Stimulated activated CD4-positive, alpha-beta T cell treated with anti-CD3 and anti-CD28 coated beads, Interleukin-4, amount 100 ng/mL, for 24 hours (primary cell): ENCODE measurements at places on chromosomes 4 and X.

GRCh38 chrX:107936434-107936730, 45.8 kb downstream of the TEX13B start:
- DNase-seq, result no peak

DNA sequence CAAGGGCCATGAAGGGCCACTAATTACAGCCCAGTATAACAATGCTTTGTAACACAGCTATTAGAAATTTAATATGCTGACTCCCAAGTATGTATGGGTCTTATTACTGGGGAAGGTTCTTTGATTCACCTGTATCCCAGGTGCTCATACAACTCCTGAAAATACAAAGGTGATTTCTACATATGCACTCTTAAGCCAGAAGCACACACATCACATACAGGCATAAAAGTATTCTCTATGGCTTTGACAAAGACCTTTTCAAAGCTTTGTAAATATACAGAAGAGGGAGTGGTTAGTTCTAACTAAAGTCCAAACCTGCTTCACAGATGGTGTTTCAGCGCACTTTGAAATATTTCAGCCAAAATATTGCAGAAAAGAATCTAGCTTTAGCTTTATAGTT, 191.5 kb downstream of the SNCA start:
- DNase-seq, result no peak

GRCh38 chrX:55758033-55758432, 40.5 kb downstream of the RRAGB start:
- no peak for DNase-seq

GRCh38 chr4:173990869-173991210, 292.6 kb downstream of the FBXO8 start:
- DNase-seq, result no peak

GRCh38 chr4:155618183-155618838, 48.3 kb upstream of the GUCY1A1 start:
- DNase-seq, result no peak

DNA sequence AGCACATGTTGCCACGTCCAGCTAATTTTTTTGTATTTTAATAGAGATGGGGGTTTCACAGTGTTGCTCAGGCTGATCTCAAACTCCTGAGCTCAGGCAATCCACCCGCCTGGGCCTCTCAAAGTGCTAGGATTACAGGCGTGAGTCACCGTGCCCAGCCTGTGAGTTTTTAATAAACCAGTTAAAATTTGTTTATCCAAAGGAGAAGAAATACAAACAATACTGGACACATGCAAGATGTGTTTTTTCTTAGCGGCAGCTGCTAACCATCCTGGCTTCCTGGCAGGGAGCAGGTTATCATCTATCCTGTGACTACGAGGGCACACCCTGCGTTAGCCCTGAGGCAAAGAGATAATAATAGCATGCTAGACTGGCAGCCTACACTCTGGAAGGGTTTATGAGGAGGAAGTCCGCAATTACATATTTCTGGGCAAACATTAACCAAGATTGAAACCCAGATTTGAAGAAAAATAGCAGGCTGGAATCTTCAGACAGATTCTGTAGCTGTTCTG, 191.4 kb downstream of the SPRY1 start:
- no peak for DNase-seq

GRCh38 chr4:104593019-104593418, 98.3 kb upstream of the CXXC4 start:
- DNase-seq, result no peak

DNA sequence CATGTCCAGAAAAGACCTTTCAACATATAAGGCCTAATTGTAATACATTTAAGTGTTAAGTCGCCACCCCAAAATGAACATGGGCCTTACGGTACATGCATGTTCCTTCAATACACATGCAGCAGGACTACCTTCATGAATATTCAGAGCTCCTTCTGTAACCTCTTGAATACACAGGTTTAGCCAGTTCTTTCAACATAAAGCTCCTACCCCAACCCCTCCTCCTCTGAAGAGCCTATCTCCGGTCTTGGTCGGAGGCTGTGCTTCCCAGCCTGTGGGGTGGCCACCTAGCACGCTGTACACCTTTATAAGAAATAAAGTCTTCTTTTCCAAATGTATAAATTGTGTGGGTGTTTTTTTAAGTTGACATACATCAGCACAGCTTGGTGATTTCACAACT, 28.3 kb downstream of the NPY5R start:
- no peak for DNase-seq

DNA sequence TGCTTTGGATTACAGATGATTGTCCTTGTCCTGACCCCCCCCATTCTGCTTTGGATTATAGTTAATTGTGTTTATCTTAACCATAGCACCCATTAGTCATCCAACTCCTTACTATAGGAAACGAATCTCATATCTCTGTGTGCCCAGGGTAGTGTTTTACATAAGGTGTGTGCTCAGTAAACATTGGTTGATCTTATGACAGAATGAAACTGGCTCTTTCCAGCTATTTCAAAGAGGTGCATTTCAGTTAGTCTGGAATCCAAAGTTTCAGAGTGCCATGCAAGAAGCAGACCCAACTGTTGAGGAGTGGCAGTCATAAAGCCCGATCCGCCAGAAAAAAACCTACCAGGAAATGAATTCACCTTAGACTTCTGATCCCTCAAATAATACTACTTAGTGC, 14.7 kb downstream of the TRIM2 start:
- DNase-seq, result no peak

DNA sequence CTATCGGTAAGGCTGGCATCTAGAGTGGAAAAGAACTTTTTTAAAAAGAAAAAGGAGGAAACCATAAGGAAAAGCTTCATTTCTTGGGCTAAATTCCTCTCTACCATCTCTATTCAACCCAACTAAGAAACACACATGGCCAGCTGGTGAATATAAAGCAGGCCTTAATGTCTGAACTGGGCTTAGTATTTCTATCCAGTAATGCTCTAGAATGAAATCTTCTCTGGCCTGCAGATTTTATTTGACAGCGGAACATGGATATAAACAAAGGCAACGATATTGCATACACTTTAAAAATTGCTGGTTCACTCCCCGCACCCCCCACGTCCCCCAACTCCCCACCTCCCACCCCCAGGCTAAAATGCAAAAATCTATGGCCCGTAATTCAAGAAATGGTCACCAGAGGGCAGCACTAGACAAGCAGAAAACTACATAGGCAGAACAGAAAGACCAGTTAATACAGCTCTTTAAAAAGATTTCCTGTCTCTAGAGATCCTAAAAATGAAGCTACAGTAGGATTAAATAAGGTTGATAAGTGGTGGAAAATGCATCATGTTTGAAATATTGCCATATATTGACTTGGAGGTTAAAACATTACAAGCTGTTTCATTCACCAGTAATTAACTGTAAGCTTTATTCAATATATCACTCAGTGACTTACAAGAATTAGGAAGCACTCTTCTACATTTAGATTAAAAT, 155.2 kb upstream of the GALNT7 start:
- peak; percentile 52 for DNase-seq

DNA sequence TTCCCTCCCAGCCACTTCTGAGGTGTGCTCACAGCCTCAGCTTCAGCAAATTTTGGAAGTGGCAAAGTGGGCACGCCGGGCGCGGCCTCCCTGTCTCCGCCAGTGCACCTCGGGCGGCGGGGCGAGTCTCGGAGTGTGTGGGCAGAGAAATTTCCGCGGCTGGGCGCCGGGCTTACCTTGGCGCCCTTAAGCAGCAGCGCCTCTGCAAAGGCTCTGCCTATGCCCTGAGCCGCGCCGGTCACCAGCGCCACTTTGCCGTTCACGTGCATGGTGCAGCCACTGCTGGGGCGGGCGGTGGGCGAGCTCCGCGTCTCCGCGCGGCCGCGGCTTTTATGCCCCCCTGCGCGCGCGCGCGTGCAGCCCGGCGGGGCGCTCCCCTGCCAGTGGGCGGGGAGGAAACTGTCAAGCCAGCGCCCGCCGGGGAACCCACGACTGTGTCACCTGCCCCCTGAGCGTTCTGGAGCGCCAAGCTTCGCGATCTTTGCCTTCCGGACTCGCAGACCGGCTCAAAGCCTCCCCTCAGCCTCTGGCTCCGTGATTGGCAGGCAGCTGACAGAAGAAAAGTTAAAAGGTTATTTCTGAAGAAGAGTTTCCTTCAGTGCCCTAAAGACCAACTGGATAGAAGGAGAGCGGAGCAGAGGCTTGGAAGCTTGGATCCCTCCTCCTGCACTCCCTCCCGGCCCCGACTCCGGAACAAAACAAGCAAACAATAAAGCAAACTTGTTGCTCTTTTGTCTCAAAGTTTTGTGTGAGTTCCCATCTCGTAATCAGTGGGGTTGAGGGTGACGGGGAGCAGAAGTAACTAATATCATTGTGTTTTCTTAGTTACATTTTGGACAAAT, at the start of gene HPGD:
HPGD (minus strand) TSS at position 306 of the 842 bp plus-strand sequence; CDS start at position 269, 37 bp downstream.
- DNase-seq, result peak; percentile 42

DNA sequence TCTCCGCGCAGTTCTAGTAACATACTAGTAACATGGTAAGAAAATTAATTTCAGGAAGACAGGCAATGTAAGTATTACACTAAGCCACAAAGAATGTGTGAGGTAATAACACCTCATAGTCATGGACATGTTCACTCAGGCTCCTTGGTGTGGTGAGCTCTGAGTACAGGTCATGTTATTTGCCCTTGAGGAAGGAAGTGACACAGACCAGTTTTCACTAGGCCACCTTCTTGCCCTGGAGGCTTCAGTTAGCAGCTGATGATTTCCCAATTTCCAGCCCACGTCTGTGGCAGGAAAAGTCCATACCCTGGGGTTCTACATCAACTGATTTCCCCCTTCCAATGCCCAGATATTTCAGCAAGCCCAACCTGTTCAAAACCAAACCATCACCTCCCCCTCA, 6.7 kb downstream of the APOO start:
- DNase-seq, result no peak

DNA sequence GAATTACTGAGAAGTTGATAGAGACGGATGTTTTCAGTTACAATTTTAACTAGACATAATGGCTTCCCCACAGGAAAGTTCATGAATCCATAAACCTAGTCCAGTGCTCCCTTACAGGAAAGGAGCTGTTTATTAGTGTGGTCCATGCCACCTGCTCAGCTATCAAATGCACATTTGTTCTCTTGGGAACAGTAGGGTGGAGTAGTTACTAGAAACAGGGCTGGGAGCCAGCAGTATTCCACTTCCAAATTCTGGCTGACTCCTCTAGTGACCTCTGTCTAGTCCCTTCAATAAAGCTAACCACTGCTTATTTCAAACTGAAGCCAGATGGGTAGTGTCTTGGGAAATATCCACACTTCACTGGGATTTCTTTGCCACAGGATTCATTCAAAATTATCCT, 88.4 kb upstream of the TLL1 start:
- DNase-seq, result no peak

GRCh38 chr4:58064653-58065052, 954.5 kb upstream of the IGFBP7 start:
- no peak for DNase-seq

GRCh38 chr4:134422776-134423175, 221.2 kb upstream of the PABPC4L start:
- DNase-seq, result no peak

GRCh38 chrX:50167366-50167765, 33.4 kb downstream of the AKAP4 start:
- DNase-seq, result no peak

- DNase-seq, result no peak
Observed at GRCh38 chrX:106023947-106024346, 14.6 kb downstream of the SERPINA7 start.

GRCh38 chr4:81454948-81455347, 16.8 kb downstream of the RASGEF1B start:
- DNase-seq, result no peak

GRCh38 chrX:120452131-120452530, 17.0 kb downstream of the LAMP2 start:
- DNase-seq, result no peak

DNA sequence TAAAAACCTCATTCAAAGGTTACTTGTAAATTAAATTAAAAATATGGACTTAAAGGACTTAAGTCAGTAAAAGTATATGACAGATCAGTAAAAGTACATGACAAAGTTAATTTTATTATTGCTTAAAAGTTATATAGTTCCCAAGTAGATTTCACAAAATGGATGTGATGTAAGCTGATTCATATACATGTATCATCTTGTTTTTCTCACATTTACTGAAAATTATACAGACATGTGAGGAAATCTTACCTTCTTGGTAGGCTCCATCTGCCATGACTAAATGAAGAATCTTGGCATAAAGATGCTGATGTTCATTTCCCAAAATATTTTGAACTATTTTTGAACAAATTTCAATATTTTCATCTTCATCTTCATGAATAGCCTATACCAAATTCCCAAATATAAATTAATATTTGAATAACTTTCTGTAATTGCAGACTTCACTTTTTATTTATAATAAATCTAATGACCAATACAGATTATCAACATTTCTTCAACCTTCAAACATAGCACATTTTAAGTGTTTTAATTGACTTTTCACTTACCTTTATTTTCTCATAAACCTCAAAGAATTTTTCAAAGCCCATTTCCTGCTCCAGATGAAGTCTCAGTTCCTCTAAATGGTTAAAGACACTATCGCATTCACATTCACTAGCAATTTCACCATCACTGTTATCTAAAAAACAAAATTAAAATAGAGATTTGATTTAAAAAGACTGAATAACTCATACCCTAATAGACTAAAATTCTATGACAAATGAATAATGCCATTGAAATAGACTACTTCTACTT, 129.4 kb upstream of the SH3RF1 start:
- DNase-seq, result no peak

GRCh38 chr4:54367059-54367458, 138.0 kb downstream of the PDGFRA start:
- DNase-seq, result no peak

- no peak for DNase-seq
Observed at GRCh38 chr4:145352438-145353145, 129.1 kb upstream of the SMAD1 start.

DNA sequence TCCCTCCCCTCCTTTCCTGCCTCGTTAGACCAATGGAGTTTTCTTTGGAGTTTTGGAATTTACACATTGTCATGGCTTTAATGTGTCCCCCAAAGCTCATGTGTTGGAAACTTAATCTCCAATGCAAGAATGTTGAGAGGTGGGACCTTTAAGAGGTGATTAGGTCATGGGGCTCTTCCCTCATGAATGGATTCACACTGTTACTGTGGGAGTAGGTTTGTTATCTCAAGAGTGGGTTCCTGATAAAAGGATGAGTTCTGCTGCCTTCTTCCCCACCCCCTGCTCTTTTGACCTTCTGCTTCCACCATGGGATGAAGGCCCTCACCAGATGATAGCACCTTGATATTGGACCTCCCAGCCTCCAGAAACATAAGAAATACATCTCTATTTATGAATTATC, 16.8 kb downstream of the MORF4L2 start:
- DNase-seq, result no peak

DNA sequence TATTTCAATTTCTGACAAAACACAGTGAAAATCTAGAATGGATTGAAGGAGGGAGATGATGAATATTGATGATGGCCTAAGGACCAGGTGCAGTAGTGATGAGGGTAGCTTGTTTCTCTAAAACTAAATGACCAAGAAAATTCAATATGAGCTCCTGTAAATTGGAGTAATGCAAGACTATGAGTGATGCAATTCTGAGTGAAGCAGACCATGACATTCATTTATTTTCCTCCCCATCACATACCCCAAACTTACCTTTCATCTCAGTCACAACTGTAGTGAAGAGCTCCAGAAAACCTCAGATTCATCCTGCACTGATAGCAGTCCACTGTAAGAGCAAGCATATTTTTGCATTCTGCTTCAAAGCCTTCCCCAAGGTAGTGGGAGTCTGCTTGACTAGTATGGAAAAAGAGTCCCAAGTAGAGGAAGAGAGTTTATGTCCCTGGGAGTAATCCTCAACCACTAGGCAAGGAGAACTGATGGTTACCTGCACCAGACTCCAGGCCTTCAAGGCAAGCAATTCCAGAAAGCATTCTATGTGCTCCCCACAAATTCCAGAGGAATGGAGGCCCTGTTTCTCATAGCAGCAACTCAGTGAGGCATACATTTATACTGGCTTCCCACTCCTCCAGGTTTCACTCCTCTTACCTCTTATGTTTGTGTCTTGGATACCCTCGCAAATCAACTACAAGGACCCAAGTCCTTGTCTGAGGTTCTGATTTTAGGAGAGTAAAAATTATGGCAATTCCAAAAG, 47.2 kb downstream of the CXCL1 start:
- no peak for DNase-seq
